ENCODE measurements at places on chromosomes 16 and 17.
A peak's percentile ranks its signal among the peaks of the same experiment; 100 is the strongest.

DNA sequence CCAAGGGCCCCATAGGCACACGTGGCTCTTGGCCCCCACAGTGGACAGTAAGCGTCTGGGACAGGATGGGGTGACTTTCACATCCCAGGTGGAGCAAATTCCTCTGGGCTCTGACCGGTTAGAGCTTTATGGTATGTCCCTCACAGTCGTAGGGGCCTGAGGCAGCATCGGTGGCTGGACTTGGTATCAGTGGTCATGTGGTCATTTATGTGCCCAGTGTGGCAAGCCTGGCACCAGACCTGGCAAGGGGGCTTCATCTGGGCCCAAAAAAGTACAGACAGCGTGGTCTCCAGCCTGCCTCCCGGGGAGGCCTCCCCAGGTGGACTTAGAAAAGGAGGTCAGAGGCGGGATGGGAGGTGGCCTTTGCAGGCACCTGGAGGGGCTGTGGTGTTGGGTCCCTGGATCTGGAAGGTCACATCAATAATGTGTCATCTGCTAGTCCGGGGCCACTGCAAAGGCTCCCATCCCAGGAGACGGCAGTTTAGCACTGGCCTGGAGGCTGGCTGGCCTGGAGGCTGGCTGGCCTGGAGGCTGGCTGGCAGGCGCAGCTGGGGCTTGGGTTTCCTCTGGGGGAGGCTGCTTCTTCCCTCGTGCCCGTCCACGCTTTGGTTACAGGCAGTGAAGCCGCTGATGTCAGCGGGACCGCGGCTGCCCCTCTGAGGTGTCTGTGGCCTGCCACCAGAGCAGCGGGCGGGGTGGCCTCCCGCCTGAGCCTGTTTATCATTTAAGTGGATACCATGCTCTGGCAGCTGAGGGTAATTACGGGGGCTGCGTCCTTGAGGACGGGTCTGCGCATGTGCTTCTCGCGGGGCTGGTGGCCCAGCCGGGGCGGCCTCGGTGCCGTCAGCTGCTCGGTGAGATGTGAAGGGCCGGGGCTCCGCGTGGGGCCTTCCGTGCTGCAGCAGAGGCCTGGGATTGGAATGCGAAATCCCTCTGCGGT lies 20.7 kb upstream of the CBX4 start:
- DNase-seq = no peak

DNA sequence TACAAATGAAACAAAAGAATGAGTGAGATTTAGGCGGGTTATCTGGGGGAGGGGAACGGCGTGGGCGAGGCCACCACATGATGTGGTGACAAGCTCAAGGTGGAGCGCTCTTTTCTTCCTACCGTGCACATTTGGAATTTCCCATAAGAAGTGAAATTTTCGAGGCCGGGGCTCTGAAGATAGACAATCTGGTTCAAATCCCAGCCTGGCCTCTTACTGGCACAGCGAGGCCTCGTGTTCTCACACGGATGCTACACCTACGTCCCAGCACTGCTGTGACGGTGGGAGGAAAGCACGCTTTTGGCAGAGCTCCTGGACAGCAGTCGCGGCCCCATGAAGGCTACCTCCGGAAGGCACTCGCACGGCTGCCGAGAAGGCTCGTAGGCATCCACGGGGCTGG lies 25.2 kb downstream of the ZDHHC7 start:
- no peak for DNase-seq

- no peak for DNase-seq
These were observed 56.4 kb downstream of the LITAF start for GRCh38 chr16:11530171-11530940.

DNA sequence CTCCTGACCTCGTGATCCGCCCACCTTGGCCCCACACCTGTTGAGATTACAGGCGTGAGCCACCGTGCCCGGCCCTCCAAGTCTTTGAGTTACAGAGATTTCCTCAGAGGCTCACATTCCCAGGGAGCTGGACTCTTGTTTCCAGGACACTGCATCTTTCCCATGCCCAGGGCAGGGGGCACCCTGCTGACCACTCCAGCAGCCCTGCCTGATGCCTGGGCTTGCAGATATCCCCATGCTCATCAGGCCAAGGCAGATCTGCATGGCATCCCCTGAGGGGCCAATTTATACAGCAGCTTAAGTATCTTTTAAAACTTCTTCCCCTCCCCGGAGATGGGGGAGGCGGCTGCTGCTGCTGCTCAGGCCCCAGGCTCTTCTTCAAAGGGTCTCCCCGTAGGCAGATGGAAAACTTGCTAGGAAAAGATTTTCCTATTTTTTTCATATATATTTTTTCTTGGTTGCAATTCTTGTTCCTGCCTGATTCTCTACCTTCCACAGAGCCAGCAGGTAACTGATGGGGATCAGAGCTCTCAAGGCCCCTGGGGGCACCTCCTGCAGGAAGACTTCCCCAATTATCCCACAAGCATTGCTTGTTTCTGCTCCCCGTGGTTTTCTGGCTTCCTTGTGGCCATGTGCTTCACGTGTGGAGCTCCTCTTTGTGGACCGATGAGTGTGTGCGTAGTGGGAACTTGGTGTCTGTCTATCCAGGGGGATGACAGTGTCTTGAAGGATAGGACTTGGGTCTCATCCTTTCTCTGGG lies 102.2 kb upstream of the SDK2 start:
- no peak for DNase-seq

- no peak for DNase-seq
These were observed 100.1 kb downstream of the MARF1 start for GRCh38 chr16:15542734-15543347.

DNA sequence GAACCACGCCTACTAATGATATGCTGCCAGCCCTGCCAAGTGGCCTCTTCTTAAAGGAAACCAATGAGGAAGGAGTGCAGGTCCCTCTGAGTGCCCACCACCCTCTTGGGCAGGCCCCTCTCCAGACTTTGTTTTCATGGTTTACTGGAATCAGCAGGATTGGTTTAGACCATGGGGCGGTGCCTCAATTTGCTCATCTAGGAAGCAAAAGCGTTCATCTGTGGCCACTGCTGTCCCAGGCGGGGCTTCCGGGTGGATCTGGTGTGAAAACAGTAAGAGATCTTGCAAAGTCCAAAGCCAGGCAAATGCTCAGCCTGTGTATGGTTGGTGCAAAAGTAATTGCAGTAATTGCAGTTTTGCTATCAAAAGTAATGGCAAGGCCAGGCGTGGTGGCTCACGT lies 71.3 kb downstream of the AMFR start:
- DNase-seq = peak; percentile 6

DNA sequence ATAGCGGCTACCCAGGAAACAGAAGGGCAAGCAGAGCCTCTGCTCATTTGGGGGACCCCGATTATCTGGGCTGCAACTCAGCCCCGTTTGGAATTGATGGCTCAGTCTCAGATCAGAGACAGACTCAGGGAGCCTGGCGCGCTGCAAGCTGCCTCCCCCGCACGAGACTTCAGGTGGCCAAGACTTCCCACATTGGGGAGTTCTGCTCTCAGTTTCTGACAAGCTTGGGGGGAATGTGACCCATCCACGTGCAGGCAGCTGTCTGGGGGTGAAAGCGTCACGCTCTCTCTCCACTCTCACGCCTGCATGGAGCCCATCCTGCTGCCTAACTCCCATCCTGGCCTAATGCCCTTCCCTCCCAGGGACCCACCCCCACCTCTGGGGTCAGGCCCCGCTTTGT lies 157.6 kb upstream of the GSE1 start:
- no peak for DNase-seq

DNA sequence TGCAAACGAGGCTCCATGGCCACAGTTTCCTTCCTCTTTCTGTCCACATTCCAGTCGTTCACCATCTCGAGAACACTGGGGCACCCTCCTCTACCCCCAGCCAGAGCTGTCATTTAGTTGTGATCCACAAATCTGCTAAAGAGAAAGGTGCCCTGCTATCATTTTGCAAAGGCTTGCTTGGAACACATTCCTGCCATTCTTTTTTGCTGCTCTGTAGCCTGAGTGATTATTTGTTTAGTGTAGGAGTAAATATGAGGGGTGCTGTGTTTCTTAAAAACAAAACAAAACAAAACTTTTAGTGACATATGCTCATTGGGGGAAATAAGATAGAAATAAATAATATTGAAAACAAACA lies 166.7 kb downstream of the PRKCA start:
- no peak for DNase-seq

- DNase-seq = no peak
These were observed 109.7 kb downstream of the C16orf95 start for GRCh38 chr16:87207509-87207908.

DNA sequence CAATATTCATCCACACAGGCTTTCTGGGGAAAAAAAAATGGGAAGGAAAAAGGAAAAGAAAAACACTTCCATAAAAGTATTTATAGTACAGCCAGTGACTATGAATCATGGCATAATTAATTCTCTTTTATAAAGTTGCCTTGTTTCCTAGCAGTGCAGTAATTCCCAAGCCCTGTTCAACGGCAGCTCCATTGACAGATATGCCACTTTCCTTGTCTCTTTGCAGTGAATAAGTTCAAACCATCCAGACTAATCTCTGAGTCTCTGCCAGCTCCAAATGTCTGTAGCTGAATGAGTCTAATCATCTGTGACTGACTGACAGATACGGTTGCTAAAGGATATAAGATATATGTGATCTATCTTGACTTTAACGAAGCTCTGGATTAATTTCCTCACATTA lies 52.9 kb upstream of the KCNJ16 start:
- DNase-seq = no peak

GRCh38 chr16:15830832-15831451 lies 25.9 kb downstream of the MYH11 start:
- DNase-seq = no peak

- peak; percentile 88 for DNase-seq
These were observed 2.5 kb downstream of the CORO1A start for GRCh38 chr16:30185683-30186421.

- DNase-seq = no peak
These were observed 16.6 kb downstream of the COL1A1 start for GRCh38 chr17:50184611-50185398.

DNA sequence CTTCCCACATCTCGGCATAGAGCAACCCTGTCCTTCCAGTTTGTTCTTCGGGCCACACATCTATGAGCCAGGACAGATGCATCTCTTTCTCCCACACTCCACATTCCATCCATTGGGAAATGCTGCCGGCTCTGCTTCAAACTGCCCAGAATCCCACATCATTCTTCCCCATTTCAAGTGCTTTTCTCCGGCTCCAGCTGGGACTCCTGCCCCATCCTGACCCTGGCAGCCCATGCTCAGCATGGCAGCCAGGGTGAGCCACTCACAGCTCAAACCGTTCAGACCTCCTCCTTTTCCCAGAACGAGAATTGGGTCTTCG lies 132.8 kb upstream of the SDK2 start:
- DNase-seq = no peak

GRCh38 chr17:40024901-40025300 lies 9.7 kb downstream of the CSF3 start:
- DNase-seq = no peak

GRCh38 chr16:2520784-2521531 lies 787 bp downstream of the AMDHD2 start:
- no peak for DNase-seq

GRCh38 chr17:46756081-46756735 lies 62.3 kb downstream of the WNT3 start:
- DNase-seq = no peak

DNA sequence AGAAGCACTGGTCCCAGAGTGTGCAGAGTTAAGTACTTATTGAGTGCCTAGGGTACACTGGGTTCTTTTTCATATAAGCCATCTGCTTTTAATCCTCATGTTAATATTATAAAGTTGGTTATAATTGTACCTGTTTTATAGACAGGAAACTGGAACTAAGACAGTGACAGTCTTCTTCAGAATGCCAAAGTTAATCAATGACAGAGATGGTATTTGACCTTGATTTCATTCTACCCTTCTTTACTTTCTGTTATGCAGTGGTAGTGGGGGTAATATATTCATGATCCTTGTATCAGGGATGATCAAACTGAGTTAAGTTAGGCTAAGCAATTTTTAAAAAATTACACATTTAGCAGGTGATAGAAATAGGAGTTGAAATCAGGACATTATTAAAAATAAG lies 108.6 kb upstream of the GOT2 start:
- DNase-seq = no peak

DNA sequence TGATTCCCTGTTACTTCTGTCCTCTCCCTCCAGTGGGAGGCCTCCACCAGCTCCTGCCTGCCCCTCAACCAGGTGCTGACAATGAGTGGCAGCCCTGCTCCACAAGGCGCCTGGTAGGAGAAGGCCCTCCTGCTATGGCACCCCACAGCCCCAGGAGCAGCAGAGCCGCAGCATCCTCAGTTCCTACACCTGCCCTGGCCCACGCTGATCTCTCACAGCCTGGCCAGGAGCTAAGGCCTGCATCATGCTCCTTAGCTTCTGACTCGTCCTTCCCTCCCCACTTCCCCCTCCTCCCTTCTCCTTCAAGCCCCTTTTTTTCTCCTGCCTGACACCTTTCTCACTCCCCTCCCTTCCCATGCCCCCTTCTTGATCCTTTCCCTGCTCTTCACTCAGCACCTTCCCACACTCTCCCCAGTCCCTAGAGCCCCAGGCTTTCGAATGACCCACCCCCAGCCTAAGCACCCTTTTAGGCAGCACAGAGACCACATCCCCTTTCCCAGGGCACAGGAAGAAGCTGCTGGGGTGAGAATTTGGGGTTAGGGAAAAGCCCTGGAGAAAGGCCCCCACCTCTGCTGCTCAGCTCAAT lies 6.5 kb downstream of the PROCA1 start:
- peak; percentile 9 for DNase-seq
